NCI-H1417 treated with DMSO at 0.1 percent for 48 hours (cell line): ENCODE measurements at places on chromosomes 2 and 18.

DNA sequence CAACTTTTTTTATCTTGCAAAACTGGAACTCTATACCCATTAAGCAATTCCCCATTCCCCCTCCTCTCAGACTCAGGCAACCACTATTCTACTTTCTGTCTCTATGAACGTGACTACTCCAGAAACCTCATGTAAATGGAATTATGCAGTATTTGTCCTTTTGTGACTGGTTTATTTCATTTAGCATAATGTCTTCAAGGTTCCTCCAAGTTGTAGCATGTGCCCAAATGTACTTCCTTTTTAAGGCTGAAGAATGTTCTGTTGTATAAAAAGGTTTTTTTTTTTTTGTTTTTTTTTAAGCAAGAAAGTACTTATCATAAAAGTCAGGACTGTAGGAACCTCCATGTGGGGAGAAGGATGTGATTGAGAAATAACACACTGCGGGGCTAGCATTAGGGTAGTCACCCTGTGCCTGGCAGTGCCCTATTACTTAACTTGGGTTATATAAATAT lies 262.9 kb upstream of the FBXO11 start:
- DNase-seq = no peak

DNA sequence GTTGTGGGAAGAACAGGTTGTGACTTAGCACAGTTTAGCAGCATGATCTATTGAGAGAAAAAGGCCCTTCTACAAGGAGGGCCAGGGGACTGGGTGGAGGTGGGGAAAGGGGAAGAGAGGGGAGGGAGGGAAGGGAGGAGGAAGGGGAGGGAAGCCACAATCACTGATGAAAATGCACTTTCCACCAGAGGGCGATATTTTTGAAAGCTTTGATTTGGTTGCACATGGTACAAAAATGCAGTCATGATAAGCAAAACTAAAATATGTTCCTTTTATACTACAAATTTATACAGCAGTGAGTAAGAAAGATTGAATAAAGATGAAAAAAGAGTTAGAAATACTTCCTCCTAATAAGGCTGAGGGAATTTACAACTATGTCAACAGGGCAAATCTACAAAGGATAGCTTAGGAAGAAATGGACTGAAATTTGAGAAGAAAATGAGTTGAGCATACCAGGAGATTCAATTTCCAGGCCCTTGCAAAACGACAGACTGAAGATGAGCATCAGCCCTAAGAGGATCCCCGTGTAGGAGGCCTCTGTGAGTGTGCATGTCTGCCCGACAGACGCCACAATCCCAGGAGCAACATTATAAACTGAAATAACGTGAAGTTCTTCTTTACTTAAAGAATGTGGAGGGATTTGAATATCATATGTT lies 17.2 kb downstream of the SH3YL1 start:
- DNase-seq = no peak

- DNase-seq = no peak
Observed at GRCh38 chr2:101296371-101296770, 12.1 kb downstream of the RNF149 start.

DNA sequence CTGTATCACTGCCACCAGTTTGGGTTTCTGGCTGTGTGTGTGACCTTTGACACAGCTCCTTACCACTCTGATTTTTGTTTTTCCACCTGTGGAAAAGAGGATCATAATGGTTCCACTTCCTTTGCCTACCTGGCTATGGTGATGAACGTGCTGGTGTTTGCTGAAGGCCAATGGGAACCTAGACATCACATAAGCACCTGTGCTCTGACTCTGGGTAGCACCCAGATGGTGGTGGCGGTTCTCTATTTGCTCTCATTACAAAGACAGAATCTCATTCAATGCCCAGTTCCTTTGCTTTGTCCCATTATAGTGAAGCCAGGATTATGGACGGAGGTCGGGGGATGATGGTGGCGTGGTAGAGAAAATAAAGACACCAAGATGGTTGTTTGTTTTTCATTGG lies 121.2 kb upstream of the GATA6 start:
- DNase-seq = no peak

- no peak for DNase-seq
Observed at GRCh38 chr2:197851451-197851850, 47.1 kb downstream of the PLCL1 start.

- DNase-seq = peak; percentile 12
Observed at GRCh38 chr18:63119647-63120046, 199.9 kb downstream of the BCL2 start.
